Astrocyte (in vitro differentiated cells and primary cell): ENCODE measurements at places on chromosomes 4 and X. TPM values are rescaled to one million over a fixed set of nuclear protein-coding genes. Genes with fewer than 3 reads are reported as not detected.

DNA sequence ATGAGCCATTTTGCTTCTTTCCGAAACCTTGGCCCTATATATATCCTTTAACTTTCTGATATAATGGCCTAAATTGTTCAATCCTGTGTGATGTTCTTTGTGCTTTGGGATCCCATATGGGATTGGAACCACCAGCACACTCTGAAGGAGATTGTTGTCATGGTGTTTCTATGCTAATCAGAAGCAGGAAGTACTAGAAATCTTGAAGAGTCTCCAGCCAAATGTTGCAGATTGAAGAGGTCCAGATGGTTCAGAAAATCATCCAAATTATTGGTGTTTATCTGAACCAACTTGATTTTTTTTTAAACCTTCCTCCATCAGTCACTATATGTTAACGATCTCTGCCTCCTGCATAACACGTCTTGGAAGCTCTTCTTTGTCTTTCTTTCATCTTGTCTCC lies 72.8 kb downstream of the KIT start:
- H3K27ac ChIP-seq = no peak overlapping the region
- H3K27me3 ChIP-seq = no peaks in the 10 kb centered on the region
- no peaks in the 10 kb centered on the region for H3K4me1 ChIP-seq
- H3K36me3 ChIP-seq = no peaks in the 10 kb centered on the region
- no peak overlapping the region for H3K4me3 ChIP-seq

DNA sequence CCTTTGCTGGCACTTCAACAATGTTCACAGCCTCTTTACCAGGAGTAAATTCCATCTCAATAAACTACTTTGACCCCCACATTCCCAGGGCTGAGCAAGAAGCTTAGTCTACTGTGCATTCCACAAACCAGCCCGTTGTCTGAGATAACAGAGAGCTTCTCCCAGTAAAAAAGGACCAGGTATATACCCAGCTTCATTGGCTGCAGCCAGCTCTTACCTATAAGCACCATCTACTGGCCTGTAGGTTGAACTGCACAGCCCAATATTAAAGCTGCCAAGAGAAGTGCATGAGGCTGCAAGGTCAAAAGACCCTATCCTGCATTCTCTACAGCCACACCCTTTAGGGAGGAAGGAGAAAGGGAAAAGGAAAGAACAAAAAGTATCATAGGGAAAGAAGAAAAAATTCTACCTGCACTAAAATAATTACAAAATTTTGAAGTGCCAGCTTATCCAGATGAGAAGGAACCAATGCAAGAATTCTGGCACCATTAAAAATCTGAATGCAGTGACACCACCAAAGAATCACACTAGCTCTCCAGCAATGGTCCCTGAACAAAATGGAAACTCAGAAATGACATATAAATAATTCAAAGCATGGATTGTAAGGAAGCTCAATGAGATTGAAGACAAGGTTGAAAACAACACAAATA lies 45.7 kb upstream of the INTU start:
- no peaks in the 10 kb centered on the region for H3K27me3 ChIP-seq
- no peaks in the 10 kb centered on the region for H3K4me1 ChIP-seq
- H3K27ac ChIP-seq = no peak overlapping the region
- DNase-seq = peak; percentile 40

DNA sequence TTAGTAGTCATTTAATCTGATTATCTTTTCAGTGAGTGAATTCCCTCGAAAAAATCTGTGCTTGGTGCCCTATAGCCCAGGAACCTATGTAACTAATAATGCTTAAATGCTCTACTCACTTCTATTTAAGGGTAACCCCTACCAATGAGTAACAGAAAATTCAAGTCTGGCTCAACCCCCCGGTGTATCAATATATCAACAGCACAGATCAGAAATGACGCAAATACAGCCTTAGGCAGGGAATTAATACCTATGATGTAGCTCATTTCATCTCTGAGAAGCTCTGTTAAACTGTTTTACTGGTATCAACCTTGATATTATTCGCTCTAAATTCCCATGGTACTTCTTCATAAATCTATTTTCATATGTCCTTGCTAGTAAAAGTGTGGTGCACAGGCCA lies 28.6 kb downstream of the PDGFC start:
- H3K4me1 ChIP-seq = peaks cover 67% of the 10 kb centered on the region
- DNase-seq = no peak
- no peak overlapping the region for H3K4me3 ChIP-seq
- peak overlapping the region; percentile 57 for H3K27ac ChIP-seq
- H3K36me3 ChIP-seq = no peaks in the 10 kb centered on the region

Gene RAB9B
- 1.7 and 2.2 TPM in 2 replicates for total RNA-seq

Gene SLC9A6
- 12.8 and 14.8 TPM in 2 replicates for total RNA-seq

- H3K4me1 ChIP-seq = no peaks in the 10 kb centered on the region
Observed at GRCh38 chr4:54322818-54323417, 93.8 kb downstream of the PDGFRA start.

DNA sequence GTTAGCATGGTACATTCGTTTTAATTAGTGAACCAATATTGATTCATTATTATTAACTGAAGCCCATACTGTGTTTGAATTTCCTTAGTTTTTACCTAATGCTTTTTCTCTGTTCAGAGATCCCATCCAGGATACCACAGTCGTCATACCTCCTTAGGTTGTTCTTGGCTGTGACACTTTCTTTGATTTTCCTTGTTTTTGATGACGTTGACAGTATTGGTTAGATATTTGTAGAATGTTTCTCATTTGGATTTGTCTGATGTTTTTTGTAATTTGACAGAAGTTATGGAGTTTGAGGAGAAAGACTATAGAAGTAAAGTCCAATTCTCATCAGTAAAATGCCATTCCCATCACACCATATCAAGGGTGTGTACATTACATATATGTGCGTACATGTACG lies 16.2 kb upstream of the RAP2C start:
- no peaks in the 10 kb centered on the region for H3K27me3 ChIP-seq
- no peaks in the 10 kb centered on the region for H3K4me1 ChIP-seq
- no peak overlapping the region for H3K4me3 ChIP-seq
- no peaks in the 10 kb centered on the region for H3K36me3 ChIP-seq
- H3K27ac ChIP-seq = no peak overlapping the region
- no peak for DNase-seq

GRCh38 chrX:7106649-7107048 lies 40.9 kb upstream of the STS start:
- no peak overlapping the region for H3K4me3 ChIP-seq
- H3K27me3 ChIP-seq = no peaks in the 10 kb centered on the region
- no peaks in the 10 kb centered on the region for H3K4me1 ChIP-seq
- H3K27ac ChIP-seq = no peak overlapping the region

Gene HSD17B13
- 0.09 TPM in 1 of 2 replicates, not detected in the other for total RNA-seq

Gene PPP4R3C
- not detected in 2 replicates for total RNA-seq

- H3K36me3 ChIP-seq = no peaks in the 10 kb centered on the region
- H3K27ac ChIP-seq = no peak overlapping the region
- peak overlapping the region; percentile 28 for H3K4me3 ChIP-seq
- no peaks in the 10 kb centered on the region for H3K27me3 ChIP-seq
Observed at GRCh38 chr4:180827232-180828009, 1415.8 kb upstream of the TENM3 start.

GRCh38 chr4:29632199-29632598 lies 1088.0 kb upstream of the PCDH7 start:
- no peak overlapping the region for H3K27ac ChIP-seq
- no peaks in the 10 kb centered on the region for H3K27me3 ChIP-seq
- no peaks in the 10 kb centered on the region for H3K4me1 ChIP-seq

- H3K27ac ChIP-seq = no peak overlapping the region
- no peaks in the 10 kb centered on the region for H3K27me3 ChIP-seq
- no peak for DNase-seq
Observed at GRCh38 chr4:163673848-163674697, 179.6 kb downstream of the TMA16 start.

GRCh38 chr4:183932576-183932975 lies 27.5 kb downstream of the STOX2 start:
- H3K27ac ChIP-seq = no peak overlapping the region
- H3K4me3 ChIP-seq = no peak overlapping the region
- no peaks in the 10 kb centered on the region for H3K36me3 ChIP-seq

Gene PDS5A
- 49.5 and 55.9 TPM in 2 replicates for total RNA-seq

Gene AFF1
- 55.3 and 58.2 TPM in 2 replicates for total RNA-seq

DNA sequence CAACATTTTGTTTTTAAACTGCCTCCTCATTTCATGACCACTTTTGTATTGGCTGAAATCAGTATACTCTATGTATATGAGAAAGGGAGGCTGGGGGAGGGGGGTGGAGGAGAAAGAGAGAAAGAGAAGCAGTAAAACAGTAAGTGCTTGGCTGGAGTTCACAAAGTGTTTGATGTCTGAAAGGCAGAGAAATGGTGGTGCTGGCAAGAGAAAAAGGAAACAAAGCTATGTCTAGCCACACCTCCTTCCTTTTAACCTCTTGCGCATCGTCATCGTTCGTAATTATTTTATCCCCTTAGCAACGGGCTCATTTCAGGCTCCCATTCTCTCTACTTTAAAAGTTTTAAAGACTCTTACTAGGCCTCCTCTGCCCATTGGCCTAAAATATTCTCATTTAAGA lies 25.6 kb downstream of the RPA4 start:
- H3K27me3 ChIP-seq = no peaks in the 10 kb centered on the region
- no peaks in the 10 kb centered on the region for H3K36me3 ChIP-seq
- no peak overlapping the region for H3K4me3 ChIP-seq
- DNase-seq = peak; percentile 57
- H3K4me1 ChIP-seq = no peaks in the 10 kb centered on the region
- peak overlapping the region; percentile 61 for H3K27ac ChIP-seq

DNA sequence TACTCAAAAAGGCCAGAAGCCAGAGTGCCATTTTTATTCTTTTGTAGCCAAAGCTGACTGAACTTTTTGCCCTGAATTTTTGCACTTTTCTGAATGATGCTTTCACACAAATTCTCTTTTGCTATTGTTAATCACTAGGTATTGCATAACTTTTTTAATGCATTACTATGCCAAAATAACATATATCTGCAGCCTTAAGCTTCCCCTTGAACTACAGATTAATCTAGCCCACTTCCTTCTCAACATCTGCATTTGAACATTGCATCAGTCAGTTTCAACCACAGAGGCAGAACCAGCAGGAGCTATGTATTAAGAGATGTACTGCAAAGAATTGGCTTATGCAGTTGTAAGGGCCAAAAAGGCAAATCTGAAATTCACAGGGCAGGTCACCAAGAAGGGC lies 197.6 kb upstream of the GYPA start:
- H3K4me3 ChIP-seq = no peak overlapping the region
- no peak overlapping the region for H3K27ac ChIP-seq
- DNase-seq = no peak
- H3K27me3 ChIP-seq = no peaks in the 10 kb centered on the region
- no peaks in the 10 kb centered on the region for H3K4me1 ChIP-seq

Gene SRPK3
- not detected in 2 replicates for total RNA-seq

DNA sequence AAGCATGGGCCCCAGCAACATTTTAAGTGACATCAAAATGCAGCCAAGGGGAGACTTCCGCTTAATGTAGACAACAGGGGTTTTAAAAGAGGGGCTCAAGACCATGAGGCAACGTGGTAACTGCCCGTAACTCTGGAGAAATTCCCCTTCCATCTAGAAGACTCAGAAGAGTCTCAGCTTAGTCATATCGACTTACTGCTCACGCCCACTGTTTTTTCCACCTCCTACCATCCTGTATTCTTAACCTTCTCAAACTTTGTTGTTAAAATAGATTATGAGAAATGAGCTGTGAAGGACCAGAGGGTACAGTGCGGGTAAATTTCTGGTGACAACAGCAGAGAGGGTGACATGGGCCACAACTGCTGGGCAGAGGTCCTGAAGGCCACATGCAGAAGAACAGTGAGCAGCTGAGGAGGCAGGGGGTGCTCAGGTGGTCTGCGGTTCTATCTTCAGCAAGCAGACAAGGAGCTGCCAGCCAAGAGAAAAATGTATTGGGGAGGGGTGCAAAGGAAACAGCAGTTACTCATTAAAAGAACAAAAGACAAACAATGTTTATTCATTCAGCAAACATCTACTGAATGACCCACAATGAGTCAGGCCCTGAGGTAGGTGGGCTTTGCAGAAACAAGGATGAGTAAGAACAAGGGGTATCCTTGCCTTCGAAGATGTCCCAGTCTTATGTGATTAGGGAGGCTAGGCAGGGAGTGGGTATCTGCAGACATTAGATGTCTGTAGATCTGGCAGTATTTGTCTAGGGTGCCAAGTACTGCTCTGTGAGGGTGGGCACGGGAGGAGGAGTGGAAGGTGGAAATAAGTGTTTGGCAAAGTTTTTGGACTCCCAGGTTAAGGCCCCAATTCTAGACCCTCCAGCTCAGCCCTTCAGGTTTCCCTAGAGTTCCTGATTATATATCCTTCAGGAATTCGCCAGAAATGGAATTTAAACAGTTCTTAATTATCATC lies 175.3 kb downstream of the TSPAN5 start:
- peak; percentile 88 for DNase-seq
- peaks cover 36% of the 10 kb centered on the region for H3K4me1 ChIP-seq
- H3K27me3 ChIP-seq = no peaks in the 10 kb centered on the region

DNA sequence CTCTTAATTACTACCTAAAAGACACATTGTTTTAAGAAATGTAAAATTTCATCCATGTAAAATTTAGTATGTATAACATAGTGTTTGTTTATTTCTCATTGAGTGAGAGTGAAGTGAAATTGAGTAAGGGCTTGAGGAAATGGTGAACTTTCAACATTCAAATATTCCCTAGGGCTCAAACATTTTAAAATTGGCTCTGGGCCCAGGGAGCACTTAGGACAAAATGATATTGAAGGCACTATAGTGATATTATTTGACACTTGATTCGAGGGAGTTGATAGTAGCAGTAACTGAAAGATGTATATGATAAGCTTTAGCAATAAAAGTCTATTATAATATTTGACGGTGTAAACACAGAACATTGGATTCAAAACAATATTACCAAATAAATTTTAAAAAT lies 1244.0 kb upstream of the TENM3 start:
- no peaks in the 10 kb centered on the region for H3K27me3 ChIP-seq
- H3K4me1 ChIP-seq = no peaks in the 10 kb centered on the region
- no peak overlapping the region for H3K27ac ChIP-seq
- no peaks in the 10 kb centered on the region for H3K36me3 ChIP-seq
- no peak overlapping the region for H3K4me3 ChIP-seq

GRCh38 chr4:138297743-138298405 lies 55.7 kb upstream of the SLC7A11 start:
- no peaks in the 10 kb centered on the region for H3K36me3 ChIP-seq
- H3K27ac ChIP-seq = no peak overlapping the region
- no peak for DNase-seq
- H3K4me3 ChIP-seq = no peak overlapping the region

Gene ANOS1
- 10.0 and 15.3 TPM in 2 replicates for total RNA-seq

GRCh38 chr4:166991006-166991561 lies 243.2 kb downstream of the SPOCK3 start:
- H3K4me1 ChIP-seq = no peaks in the 10 kb centered on the region
- H3K4me3 ChIP-seq = no peak overlapping the region
- peak; percentile 1 for DNase-seq
- no peak overlapping the region for H3K27ac ChIP-seq
- H3K27me3 ChIP-seq = no peaks in the 10 kb centered on the region
